Thymus (tissue), 14 donors: ENCODE measurements at places on chromosomes 1 and 21.

- DNase-seq = no peak
These were observed 351.4 kb downstream of the NPHP4 start for GRCh38 chr1:5640845-5641244.

DNA sequence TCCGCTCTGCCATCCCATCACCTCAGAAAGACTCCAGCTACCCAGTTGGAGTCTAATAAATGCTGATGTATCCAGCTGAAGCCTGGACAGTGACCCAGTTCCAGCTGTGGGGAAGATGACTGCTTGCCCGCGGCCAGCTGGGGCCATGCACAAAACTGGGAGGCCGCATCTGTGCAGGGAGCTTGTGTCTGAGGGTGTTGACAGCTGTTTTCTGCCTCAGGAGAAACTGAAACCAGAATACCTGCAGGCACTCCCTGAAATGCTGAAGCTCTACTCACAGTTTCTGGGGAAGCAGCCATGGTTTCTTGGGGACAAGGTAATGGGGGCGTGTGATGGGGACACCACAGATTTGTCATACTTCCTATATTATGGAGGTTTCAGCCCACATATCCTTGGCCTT lies 3.2 kb downstream of the GSTM2 start:
- no peak for DNase-seq

GRCh38 chr1:43372172-43372571 lies 4.4 kb upstream of the ELOVL1 start:
- no peak for DNase-seq

- DNase-seq = no peak
These were observed 5.5 kb upstream of the DDR2 start for GRCh38 chr1:162626761-162627160.

GRCh38 chr1:222828939-222829338 lies 14.1 kb downstream of the DISP1 start:
- no peak for DNase-seq

GRCh38 chr1:228972576-228972975 lies 237.3 kb downstream of the RHOU start:
- no peak for DNase-seq

- DNase-seq = no peak
These were observed 842.0 kb upstream of the ADAMTS5 start for GRCh38 chr21:27808923-27809322.

DNA sequence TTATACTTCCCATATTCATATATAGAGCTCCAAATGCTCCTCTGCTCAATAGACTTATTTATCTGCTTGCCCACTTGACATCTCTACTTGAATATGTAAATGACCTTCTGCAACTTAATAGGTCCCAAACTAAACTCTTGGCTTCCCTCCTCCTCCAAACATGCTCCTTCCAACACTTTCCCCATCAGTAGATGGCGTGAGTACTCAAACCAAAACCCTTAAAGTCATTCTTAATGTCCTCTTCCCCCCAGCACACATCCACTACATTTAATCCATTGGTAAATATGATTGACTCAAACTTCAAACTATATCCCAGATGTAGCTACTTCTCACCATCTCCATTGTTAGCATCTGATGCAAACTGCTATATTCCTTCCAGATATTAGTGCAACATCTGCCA lies 48.5 kb upstream of the PBX1 start:
- DNase-seq = no peak

GRCh38 chr1:36300526-36300925 lies 5.6 kb upstream of the SH3D21 start:
- no peak for DNase-seq

- DNase-seq = no peak
These were observed 63.1 kb downstream of the PTGFR start for GRCh38 chr1:78553859-78554258.

DNA sequence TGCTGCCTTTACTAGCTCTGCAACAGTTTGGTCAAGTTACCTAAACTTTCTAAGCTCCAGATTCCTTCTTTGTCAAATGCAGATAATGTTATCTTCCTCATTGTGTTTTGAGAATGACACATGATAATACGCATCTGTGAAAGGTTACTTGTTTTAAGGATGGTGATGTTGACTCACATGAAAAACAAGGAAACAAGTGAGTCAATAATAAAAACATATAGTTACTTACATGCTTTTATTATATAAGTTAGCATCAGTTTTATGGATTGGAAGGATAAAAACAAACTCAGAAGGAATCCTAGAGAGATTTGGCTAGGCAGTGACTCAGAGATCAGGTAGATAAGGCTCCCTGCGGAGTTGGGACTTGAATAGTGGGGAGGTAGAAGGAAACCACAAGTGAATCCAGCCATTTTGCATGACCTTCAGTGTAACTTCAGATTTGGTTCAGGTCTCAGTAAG lies 144.6 kb downstream of the LMO4 start:
- DNase-seq = no peak

- no peak for DNase-seq
These were observed 131.3 kb downstream of the FASLG start for GRCh38 chr1:172790245-172790644.

- no peak for DNase-seq
These were observed at the start of gene CLCA2 for GRCh38 chr1:86423873-86424272. Gene CLCA2 (plus strand): TSS chr1:86424171. CDS start chr1:86424248, 77 bp downstream.

DNA sequence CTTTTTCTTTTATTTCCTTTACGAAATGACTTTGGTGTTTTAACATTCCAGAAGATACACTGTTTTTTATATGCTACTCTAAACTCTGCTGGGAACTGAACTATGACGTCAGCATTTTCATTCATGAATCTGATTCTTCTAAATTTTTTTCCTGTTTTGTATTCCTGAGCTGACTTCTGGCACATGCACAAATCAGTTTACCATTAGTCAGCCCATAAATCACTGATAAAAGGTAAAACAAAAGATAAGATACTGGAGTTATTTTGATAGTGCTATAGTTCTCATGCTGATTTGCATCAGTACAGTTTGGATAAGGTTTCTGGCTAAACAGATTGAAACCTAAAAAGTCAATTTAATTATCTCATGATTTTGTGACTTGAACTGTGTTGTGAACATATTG lies 10.4 kb downstream of the CAMTA1 start:
- no peak for DNase-seq

DNA sequence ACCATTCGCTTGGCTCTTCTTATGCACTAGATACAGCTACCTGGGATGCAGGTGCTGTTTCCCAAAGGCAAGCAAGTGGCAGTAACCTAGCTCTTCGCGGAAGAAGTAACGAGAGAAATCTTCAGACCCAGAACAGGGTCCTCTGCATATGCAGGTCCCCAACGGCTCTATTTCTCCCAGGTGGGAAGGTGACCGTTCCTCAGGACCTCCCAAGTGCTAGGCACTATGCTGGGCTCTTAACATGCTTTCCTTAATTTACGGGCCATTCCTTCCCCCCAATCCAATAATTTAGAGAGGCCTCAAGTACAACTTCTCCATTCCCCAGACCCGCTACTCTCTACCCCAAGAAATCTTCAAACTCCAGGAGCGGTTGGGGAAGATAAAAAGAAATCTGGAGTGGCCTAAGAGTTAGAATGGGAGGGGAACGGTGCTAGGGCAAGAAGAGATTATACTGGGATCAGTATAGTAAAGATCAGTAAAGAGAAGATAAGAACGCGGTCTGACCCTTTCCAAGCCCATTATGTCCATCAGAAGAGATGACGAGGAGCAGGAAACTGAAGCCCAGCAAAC lies 410 bp downstream of the TXNDC12 start:
- no peak for DNase-seq

GRCh38 chr1:223748773-223749733 lies 36.7 kb downstream of the CAPN2 start:
- DNase-seq = peak; percentile 27

DNA sequence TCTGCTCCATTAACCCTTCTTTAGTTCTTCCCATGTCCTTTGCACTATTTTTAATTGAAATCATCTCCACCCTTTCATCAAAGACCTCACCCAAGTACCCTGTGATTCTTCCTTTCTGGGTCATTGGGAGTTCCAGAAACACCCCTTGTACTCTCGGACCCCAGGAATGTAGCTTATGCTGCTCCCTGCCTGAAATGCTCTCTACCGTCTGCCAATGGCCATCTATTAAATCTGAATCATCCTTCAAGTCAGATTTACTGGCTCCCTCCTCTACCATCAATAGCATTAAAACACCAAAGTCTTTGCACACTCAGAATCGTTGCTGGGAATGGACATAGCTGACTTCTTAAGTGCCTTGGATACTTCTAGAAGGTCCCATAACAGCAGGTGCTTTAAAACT lies 73.2 kb upstream of the GADD45A start:
- no peak for DNase-seq

DNA sequence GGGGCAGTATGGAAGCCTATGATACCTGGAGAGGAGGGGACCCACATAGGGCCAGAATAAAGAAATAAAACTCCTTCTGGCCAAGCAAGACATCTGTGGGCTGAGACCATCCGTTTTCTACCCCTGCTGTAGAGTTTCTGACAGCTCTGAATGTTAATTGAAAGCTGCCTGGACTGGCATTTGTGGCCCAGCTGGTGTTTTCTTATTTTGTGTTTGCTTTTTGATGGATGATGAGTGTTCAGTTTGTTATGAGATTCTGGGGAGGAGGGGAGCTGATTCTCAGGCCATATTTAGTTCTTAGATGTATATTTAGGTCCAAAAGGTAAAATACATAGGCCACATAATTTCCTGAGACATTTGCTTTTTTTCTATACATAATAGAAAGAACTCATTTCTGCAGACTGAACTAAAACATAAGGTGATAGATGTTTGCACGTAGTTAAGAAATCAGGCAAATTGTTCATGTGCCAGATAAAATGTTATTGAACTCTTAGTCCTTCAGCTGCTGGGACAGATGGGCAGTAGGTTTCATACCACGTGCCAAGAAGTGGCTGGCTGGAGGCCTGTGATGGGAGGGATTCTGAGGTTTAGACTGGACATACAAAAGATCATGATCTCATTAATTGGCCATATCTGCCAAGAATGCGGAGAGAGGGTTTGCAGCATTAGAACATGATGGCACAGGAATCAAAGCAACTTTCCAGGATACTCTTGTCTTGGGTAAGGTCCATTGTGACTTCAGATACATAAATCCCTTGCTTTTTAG lies 54.1 kb downstream of the DSCAM start:
- DNase-seq = no peak
